ENCODE measurements at places on chromosomes 11 and 22. TPM values are rescaled to one million over a fixed set of nuclear protein-coding genes. Genes with fewer than 3 reads are reported as not detected.

- peak; percentile 54 for DNase-seq
These were observed 6.6 kb upstream of the SSTR3 start for GRCh38 chr22:37218771-37219411.

GRCh38 chr11:35507688-35508087 is 17.7 kb downstream of the PAMR1 start:
- DNase-seq: no peak

The OVOL1 gene
- total RNA-seq: 0.39 TPM

DNA sequence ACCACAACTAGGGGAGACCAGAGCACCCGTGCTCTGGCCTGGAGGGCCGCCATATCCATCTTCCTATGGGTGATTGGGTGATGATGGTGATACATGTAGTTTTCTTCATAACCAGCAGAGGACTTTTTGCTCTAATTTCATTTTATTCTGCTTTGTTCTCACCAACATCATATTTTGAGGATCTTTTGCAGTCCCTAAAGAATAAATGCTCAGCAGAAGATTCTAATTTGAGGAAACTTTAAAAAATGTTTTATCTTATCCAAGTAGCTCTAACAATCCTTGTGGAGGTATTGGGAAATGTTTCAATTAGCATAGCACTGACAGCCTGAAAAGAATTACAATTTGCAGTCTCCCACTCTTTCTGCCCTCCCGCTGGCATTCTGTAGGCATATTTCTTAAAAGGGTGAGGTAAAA is 544.0 kb downstream of the NTM start:
- no peak for DNase-seq

DNA sequence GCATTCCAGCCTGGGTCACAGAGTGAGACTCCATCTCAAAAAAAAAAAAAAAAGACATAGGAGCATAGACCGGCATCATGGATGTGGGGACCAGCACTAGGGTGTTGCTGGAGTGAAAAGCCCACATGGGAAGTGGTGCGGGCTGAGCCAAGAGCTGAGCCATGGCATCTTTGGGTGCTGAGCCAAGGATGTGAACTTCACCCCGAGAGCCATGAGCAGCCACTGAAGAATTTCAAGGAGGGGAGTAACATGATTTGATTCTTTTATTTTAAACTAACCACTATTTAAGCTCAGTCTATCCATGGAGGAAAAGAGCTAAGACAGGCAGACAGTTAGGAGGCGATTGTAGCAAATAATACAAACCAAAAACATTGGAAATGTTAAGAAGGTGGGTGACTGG is 57.4 kb downstream of the AHNAK start:
- no peak for DNase-seq

GRCh38 chr22:48444320-48445112 is 1383.2 kb downstream of the BRD1 start:
- no peak for DNase-seq

- DNase-seq: no peak
These were observed 27.6 kb downstream of the RIBC2 start for GRCh38 chr22:45441138-45441537.

GRCh38 chr22:19578180-19579004 is 54.2 kb upstream of the CLDN5 start:
- no peak for DNase-seq
